ENCODE measurements at places on chromosomes 3 and 15.

- DNase-seq = no peak
Measured at GRCh38 chr15:71752604-71753289, 57.6 kb upstream of the NR2E3 start.

DNA sequence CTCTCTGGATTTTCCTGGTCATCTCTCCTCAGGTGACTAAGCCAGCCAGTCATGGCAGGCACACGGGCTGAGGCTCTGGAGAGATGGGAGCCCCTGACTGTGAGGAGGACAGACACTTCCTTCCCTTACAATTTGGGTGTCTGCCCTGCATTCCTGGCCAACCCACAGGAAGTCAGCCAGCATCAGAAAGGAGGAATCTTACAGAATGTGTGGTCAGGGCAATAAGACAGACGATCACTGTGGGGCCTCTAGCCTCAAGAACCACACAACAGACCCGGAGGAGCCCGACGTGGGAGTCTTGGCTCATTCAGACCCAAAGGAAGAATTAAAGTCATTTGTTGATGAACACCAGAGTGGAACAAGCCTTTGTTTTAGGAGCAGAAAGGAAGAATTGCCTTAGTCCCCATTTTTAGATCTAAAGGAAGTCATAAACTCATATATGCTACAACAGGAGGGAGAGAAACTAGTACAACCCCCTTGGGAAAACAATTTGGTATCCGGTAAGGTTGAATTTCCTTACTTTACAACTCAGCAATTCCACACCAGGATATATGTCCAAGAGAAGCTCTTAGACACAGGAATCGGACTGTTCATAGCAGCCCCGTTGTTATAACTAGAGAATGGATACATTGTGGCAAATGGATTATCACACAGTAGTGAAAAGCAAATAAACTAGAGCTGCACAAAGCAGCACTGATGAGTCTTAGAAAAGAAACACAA lies 62.2 kb downstream of the ABTB1 start:
- no peak for DNase-seq

GRCh38 chr3:56929809-56930615 lies 128.3 kb upstream of the ARHGEF3 start:
- DNase-seq = no peak

DNA sequence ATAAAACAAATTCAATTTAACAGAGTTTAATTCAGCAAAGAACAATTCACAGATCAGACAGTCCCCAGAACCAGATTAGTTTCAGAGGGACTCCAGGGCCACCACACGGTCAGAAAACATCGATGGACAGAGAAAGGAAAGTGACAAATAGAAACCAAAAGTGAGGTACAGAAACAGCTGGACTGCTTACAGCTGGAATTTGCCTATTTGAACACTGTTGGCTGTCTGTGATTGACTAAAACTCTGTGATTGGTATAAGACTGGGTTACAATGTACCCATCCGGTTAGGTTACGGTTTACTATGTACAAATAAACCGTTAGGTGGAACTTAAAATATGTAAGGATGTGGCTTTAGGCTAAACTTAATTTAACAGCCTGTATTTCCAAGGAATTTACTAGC lies 30.3 kb downstream of the MOBP start:
- DNase-seq = no peak

Data from T-helper 9 cell (primary cell).